ENCODE measurements at places on chromosomes 1 and 21.

DNA sequence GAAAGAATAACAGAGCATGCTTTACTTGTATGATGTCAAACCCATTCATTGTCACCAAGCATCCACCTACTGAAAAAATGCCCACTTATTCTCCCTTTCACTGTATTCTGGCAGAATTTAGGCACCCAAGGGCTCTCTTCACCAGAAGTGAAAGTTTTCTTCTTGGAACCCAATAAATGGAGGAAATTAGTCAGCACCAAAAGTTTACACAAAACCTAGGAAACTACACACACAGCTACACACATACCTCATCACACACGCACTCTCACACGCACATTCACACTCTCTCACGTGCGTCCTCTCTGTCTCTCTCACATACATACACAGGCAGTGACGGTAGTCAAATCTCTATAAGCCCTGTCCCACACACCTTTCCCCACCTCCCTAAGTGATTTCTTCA is 37.6 kb downstream of the MCOLN2 start:
- DNase-seq = peak; percentile 64

DNA sequence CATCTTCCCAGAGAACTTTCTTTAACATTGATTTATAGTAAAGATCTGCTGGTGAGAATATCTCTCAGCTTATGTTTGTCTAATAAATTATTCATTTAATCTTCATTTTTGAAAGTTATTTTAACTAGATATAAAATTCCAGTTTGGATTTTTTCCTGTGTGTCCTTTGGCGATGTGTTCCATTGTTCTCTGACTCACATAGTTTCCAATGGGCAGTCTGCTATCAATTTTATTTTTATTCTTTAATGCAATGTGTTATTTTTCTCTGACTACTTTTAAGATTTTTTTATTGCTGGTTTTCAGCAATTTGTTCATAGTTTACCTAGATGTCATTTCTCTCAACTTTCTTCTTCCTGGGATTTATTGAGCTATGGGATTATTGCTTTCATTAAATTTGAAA is 325.2 kb upstream of the POGK start:
- DNase-seq = no peak

DNA sequence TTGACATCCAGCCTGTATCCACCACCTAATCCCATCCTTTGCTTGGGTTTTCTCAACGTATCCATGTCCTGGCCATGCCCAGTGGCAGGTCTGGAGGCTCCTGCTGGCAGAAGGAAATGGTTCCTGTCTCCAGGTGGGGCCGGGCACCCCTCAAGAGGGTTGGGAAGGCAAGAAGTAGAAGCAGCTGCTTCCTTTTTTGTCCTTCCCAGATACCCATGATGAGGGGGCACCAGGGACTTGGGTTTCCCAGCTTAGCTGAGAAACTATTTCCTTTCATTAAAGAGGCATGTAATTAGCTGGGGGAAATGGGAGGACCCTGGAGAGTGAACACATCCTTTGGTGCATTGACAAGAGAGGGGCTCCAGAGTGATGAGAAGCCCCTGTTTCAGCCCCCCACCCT is 21.1 kb upstream of the SLC45A3 start:
- no peak for DNase-seq

- DNase-seq = no peak
Observed at GRCh38 chr1:155210314-155211104, 2.0 kb downstream of the MTX1 start.

GRCh38 chr1:84426376-84426775 is 28.1 kb downstream of the DNASE2B start:
- DNase-seq = no peak

- DNase-seq = no peak
Observed at GRCh38 chr1:84202126-84202525, 58.1 kb downstream of the PRKACB start.

GRCh38 chr1:116324411-116324810 is 48.6 kb upstream of the ATP1A1 start:
- DNase-seq = no peak

DNA sequence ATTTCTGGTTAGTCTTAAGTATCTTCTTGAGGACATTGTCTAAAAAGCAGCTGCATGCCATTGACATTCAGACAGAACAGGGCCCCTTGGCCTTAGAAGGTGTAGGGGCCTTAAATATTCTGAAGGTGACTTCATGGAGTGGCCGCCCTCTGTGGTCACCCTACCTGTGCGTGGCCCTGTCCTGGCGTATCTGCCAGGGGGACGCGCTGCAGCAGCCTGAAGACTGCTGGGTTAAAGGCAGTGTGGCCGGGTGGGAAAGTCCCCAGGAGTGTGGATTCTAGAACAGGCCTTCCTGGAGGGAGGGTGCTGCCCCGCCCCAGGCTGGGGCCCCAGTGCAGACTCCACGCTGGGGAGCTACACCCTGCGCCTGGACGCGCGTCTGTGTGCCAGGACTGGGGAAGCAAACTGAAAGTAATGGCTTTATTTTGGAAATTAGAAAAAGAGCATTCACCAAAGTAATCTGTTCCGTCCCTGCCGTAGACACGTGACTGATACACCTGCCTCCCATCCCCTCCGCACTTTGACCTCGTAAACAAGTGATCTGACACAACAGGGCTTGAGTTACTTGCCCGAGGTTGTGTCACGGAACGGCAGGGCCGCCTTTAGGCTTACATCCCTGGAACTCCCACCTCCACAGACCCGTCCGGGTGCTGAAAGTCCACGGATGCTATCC is 1.8 kb downstream of the AGPAT3 start:
- peak; percentile 54 for DNase-seq

GRCh38 chr1:226046240-226046639 is 16.3 kb upstream of the H3-3A start:
- no peak for DNase-seq

DNA sequence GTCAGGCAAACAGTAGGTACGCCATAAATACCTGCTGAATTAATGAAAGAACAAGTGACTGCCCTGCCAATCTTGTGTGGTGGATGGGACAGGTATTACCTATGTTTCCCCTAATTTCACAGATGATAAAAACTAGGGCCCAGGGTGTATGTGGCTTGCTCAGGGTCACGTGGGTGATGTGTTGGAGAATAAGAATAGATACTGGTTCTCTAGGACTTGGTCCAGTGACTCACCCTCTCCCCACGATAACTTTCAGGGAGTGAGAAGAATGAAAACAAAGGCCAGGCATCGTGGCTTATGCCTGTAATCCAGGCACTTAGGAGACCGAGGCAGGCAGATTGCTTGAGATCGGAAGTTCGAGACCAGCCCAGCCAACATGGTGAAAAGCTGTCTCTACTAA is 26.7 kb downstream of the SLC26A9 start:
- DNase-seq = no peak

DNA sequence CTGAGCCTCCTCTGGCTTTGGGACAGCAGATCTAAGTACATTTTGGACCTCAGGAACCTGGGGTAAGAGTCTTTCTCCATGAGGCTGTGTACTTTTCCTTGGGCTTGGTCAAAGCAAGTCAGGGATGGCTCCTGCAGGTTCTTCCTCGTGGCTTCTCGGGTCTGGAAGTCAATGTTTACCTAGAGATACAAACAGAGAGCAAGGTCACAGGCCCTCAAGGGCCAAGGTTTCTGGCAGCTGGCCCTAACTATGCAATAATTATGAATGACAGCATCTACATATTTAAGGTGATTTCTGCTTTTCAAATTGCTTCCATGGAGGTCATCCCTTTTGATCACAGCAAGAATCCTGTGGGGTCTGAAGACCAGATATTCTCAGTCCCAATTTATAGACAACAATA is 37.6 kb downstream of the RGS8 start:
- no peak for DNase-seq

GRCh38 chr1:90176530-90176929 is 181.6 kb downstream of the ZNF326 start:
- DNase-seq = no peak

DNA sequence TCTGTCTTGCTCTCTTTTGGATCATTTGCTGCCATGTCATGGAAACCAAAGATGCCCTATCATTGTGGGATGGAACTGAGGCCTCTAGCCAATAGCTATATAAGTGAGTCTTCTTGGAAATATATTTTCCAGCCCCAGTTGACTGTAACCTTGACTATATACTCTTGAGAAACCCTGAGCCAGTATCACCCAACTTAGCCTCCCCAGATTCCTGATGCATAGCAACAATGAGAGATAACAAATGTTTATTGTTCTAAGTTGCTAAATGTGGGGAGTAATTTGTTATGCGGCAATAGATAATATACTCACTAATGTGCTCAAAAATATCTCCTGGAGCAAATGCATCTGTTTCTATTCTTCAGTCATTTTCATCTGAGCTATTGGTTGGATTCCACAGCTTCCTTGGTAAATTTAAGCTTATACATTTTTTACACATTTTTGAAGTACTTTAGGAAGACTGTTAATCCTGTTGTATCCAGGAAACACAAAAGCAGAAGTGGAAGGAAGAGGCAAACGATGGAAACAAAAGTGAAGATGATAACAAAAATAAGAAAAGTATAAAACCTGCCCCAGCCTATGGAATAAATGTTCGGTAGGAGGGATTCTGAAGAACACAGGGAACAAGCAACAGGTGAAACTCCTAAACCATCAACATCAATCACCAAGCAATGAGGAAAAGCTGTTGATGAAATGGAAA is 6.3 kb upstream of the SRRM1 start:
- no peak for DNase-seq

DNA sequence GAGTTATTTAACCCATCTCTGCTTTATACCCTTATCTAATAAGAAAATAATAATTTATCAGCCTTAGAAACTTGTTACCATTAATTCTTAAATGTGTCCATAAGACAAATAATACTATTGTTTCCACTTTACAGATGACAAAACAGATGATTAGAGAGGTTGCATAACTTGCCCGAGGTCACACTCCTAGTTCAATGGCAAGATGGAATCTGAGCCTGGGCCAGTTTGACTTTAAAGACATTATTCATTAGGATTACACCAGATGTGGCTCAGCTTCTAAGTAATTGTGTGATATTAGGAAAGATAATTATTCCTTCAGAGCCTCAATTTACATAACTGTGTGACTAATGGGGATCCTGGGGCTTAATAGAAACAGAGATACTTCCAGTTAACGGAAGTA is 42.3 kb upstream of the KCNK2 start:
- no peak for DNase-seq

GRCh38 chr1:8097908-8098307 is 71.8 kb upstream of the ERRFI1 start:
- DNase-seq = no peak

DNA sequence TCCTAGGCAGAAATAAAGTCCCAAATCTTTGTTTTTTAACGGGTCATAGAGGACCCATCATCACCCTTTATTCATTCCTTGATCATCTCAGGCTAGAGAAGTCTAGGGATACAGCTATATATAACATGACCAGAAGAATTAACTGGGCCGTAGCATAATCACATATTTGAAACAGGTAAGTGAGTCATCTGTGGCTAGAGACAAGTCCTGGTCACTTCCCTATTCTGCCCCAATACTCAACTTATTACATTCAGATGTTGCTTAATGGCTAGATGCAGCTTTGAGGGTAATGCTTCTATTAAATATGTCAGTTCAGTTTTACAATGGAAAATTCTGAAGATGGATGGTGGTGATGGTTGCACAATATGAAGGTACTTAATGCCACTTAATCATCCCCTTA is 47.0 kb downstream of the EXO1 start:
- no peak for DNase-seq

- DNase-seq = peak; percentile 52
Observed at GRCh38 chr1:44723064-44723463, 7.9 kb downstream of the RNU5D-1 start.

DNA sequence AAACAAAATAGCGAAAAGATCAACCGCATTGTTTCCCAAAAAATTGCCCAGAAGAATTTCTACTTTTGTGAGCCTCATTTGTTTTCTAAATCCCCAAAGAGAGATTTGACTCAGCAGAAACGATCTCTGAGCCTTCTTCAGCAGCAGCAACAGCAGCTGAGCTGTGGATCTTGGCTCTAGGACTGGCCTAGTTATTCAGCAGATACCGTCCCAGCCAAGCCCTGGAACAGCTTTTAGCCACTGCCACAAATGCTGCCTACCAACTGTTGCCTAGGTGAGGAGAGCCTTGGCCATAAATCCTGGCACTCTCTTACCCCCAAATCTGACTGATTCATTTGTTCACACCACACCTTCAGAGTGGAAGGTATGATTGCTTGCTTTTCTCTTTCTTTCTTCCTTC is 320.1 kb downstream of the TGFB2 start:
- no peak for DNase-seq

GRCh38 chr1:85571181-85571759 is 9.3 kb upstream of the CCN1 start:
- DNase-seq = no peak

- no peak for DNase-seq
Observed at GRCh38 chr1:199767700-199768099, 259.8 kb upstream of the NR5A2 start.

GRCh38 chr1:207799989-207800648 is 48.3 kb downstream of the CD46 start:
- no peak for DNase-seq

- no peak for DNase-seq
Observed at GRCh38 chr1:68969441-68969840, 472.6 kb upstream of the DEPDC1 start.

- DNase-seq = no peak
Observed at GRCh38 chr1:32256473-32257226, 5.6 kb downstream of the LCK start.

- DNase-seq = no peak
Observed at GRCh38 chr1:246113555-246114095, 393.5 kb downstream of the SMYD3 start.

DNA sequence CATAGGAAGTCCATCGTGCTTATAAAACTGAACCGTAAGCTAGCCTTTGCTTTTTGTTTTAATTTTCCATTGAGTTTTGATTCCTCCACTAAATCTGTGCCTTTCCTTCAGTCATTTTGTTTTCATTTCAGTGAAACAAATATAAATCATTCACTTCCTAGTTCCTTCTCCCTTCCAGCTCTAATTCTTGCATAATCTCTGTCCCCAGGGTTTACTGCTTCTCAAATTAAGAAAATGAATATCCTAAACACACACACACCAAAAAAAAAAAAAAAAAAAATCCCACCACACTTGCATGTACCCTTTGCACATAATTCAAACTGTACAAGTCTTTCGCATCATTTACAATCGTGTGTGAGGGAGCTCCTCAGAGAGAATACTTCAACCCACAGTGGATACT is 6.8 kb downstream of the KCNH1 start:
- DNase-seq = no peak

GRCh38 chr1:221522529-221522940 is 219.4 kb downstream of the DUSP10 start:
- DNase-seq = no peak

- DNase-seq = no peak
Observed at GRCh38 chr1:66553846-66554245, 19.9 kb downstream of the SGIP1 start.

- DNase-seq = no peak
Observed at GRCh38 chr1:245375789-245376460, 221.1 kb downstream of the KIF26B start.
